ENCODE measurements at places on chromosomes 7 and 10.

GRCh38 chr10:78768041-78768835 lies 300.5 kb upstream of the ZMIZ1 start:
- no peak for DNase-seq

DNA sequence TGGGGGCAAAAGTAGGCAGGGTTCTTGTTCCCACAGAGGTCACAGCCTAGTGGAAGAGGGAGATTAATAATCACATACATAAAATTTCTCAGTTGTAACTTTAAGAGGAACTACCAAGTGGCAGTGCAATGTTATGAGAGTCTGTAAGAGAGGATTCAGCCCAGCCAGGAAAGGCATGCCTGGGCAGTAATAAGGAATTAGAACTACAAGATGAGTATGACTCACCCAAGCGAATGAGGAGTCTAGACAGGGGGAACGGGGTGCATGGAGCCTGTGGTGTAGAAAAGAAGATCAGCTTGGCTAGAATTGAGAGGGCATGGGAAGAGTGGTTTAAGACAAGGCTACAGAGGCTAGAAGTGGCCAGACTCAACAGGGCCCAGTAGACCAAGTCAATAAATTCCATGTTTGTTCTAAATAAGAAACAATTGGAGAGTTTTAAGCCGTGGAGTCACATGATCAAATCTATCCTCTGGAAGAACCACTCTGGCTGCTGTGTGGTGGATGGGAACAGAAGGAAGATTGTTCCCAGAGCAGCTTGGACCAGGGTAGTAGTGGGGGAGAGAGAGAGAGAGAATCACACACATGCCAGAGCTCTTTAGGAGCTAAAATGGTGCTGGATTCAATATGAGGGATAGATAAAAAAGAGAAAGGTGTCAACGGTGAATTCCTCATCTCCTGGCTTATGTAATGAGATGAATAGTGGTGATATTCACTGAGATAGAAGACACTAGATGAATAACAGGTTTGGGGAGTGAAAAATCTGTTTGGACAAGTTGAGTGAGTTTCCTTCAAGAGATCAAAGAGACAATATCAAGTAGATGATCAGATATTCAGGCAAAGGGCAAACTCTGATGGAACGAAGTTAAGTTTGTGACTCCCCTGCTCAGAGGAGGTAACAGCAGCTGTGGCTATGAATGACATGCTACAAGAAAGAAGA lies 265.1 kb downstream of the FGFR2 start:
- DNase-seq = no peak

DNA sequence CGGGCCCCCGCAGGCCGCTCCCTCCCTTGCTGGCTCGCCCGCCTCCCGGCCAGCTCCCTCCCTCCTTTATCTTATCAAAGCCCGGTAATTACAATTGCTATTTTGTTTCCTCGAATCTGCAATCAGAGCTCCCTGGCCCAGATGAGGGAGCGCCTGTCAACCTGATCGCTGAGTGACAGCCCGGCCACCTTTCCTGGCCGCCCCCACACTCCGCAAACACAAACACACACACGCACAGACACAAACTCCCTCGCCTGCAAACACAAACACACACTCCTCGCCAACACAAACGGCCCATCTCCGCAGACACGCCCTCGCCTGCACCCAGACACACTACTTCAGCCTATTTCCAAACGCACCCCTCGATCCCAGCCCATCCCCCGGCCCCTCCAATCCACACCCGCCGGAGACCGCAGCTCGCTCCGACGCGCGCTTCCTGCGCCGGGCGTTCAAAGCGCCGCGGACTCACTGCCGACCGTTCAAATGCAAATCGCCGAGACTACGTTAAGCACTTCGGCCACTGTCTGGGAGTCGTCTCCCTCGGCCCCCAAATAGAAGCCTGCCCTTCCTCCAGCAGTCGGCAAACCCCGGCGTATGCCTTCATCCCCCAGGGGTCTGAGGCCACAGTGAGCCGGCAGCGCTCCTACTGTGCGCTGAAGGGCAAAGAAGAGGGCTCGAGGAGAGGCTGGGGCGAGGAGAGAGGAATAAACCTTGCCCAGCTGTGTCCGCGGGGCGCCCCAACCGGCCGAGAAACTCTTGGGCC lies 3.0 kb upstream of the FGF8 start:
- no peak for DNase-seq

GRCh38 chr10:3874990-3875841 lies 90.2 kb upstream of the KLF6 start:
- DNase-seq = no peak

- no peak for DNase-seq
These were observed 214.4 kb downstream of the FAM107B start for GRCh38 chr10:14560274-14560673.

- no peak for DNase-seq
These were observed 10.3 kb upstream of the MYO1G start for GRCh38 chr7:44989132-44989531.

- DNase-seq = peak; percentile 66
These were observed 69.1 kb downstream of the SCRN1 start for GRCh38 chr7:29920491-29920890.

DNA sequence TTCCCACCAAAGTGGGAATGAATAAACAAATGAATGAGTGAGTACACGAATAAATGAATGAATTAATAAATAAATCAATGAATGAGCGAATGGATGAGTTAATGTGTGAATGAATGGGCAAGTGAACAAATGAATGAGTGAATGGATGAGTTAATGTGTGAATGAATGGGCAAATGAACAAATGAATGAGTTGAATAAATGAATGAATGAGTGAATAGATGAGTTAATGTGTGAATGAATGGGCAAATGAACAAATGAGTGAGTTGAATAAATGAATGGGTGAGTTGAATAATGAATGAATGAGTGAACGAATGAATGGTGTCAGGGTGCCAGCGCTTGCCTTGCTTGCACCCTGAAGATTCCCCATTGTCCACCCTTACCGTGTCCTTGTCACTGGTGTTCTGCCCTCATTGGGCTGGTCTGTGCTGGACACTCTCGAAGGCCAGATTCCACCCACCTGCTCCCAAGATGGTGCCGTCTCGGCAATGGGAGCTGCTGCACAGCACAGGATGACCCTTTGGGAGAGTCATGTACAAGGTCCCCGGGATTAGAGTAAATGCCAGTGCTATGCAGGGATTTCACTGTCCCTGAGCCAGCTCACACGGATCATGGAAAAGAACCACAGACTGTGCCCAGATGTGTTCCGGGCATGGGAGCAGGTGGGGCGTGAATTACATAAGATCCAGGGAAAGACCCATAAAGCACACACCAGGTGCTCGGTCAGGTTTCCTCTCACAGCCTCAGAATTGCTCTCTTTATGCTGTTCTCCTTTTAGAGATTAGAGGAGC lies 83.2 kb downstream of the CAMK1D start:
- DNase-seq = peak; percentile 26

GRCh38 chr7:42688056-42688371 lies 223.9 kb downstream of the C7orf25 start:
- DNase-seq = no peak

DNA sequence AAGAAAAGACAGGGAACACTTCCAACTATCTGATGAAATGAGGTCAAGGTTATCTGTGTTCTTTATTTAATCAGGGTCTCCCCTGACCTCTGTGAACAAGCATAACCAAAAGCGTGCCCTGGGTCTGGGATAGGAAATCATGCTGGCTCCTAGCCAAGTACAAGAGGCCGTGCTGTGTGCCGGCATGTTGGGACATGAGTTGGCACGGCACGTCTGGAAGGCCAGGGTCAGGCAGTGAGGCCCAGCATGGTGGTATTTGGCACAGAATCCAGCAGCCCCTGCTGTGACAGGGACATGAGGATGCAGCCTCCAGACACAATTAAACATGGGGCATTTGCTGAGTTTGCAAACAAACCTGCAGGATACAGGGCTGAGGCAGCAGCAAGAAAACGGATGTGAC lies 320.4 kb downstream of the PLXNA4 start:
- DNase-seq = no peak

GRCh38 chr10:30742471-30742870 lies 112.9 kb upstream of the LYZL2 start:
- DNase-seq = no peak

GRCh38 chr10:131431533-131431932 lies 120.0 kb upstream of the TCERG1L start:
- DNase-seq = no peak

GRCh38 chr7:4631380-4632179 lies 50.5 kb upstream of the FOXK1 start:
- DNase-seq = peak; percentile 82

- DNase-seq = no peak
These were observed 860 bp downstream of the ZEB1 start for GRCh38 chr10:31319602-31320549.

- no peak for DNase-seq
These were observed 24.9 kb upstream of the CACNA2D1 start for GRCh38 chr7:82468435-82468834.

- DNase-seq = peak; percentile 50
These were observed 30.5 kb upstream of the FBXW4 start for GRCh38 chr10:101725296-101726114.

- no peak for DNase-seq
These were observed 42.7 kb downstream of the PLAU start for GRCh38 chr10:73953665-73954064.

GRCh38 chr7:87111877-87112276 lies 40.4 kb upstream of the DMTF1 start:
- DNase-seq = no peak

- DNase-seq = no peak
These were observed 28.0 kb downstream of the LMTK2 start for GRCh38 chr7:98134420-98135228.

DNA sequence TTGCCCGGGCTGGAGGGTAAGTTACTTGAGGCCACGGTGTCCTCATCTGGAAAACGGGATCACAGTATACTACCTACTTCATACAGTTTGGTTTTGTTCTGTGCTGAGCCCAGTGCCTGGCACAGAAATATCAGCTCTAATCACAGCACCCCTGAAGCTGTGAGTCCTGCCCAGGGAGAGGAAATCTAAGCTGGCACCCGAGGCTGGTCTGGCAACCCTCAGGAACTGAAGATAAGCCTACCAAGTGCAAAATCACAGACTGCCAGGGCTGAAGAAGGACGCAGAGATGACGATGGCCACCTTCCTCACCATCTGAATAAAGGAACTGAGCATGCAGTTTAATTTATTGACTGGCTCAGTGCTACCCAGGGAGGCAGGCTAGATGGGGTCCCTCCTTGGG lies 7.7 kb upstream of the TMEM120A start:
- no peak for DNase-seq

DNA sequence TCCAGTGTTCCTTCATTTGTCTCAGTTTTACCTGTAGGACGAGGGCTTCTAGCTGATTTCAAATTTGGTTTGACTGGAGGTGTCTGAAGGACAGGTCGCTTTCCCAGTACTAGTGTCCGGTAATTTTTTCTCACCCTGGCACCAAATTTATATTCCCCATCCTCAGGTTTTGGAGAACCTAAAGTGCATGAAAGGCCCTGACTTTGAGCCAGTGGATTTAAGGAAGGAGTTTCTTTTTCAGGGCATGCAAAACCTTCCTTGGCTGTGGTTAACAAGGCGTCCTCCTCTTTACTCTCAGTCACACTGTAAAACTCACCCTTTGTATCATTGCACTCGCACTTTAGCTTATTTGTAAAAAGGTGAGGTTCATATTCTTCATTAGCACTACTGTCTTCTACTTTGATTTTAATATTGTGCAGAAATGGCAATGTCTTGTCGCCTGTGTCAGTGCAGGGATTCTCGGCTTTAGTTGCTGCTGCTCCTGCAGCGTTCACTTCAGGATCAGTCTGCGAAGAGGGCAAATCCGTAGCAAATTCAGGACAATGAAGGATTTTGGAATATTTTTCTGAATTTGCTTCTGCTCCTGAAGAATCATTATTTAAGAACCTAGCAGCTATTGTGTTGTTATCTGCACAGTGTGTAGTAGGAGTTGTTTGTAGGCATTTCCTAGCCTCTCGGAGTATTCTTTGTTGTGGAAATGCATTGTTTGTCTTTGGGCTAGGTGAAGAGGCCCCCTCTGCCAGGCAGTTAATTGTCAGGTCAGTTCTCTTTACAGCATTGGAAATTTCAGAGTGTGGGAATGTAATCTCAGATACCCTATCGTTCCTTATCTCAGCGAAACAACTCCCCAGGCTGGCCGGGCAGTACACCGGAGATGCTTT lies 9.9 kb downstream of the SKIDA1 start:
- DNase-seq = no peak

DNA sequence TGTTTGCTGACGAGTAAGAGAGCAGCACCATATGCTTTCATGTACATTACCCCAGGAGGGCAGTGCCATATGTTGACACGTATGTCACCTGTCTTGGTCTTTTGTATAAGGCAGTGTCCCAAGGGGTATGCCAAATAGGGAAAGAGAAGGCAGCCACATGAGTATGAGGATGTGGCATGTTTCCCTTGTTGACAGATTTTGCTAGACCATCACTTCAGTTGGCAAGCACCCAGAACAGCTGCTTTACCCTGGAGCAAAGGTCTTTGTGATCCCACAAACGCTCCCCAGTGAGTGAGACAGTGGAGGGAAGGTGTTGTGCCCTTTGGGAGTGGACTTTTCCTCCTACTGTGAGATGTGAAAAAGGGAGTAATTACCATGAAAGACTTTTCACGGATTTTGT lies 350.1 kb downstream of the ETV1 start:
- peak; percentile 96 for DNase-seq

DNA sequence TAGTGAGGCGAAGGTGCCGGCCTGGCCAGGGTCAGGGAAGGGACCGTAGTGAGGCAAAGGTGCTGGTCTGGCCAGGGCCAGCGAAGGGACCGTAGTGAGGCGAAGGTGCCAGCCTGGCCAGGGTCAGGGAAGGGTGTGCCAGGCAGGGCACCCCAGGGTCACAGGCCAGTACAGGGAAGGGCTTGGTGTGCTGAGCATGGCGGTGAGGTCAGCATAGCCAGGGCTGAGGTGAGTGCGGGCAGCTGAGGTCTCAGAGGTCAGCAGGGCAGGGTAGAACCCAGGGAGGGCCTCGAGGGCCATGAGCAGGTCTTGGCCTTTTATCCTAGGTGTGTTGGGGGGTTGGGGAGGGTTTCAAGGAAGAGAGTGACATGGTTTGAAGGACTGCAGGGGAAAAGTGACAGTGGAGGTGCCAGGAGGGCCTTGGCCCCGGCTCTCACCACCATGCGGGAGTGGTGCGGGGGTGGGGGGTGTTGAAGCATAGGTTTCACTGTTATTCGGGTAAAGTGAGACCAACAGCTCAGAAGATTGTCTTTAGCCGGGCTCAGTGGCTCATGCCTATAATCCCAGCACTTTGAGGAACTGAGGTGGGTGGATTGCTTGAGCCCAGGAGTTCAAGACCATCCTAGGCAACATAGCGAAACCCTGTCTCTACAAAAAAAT lies 93.3 kb downstream of the CHST15 start:
- no peak for DNase-seq

DNA sequence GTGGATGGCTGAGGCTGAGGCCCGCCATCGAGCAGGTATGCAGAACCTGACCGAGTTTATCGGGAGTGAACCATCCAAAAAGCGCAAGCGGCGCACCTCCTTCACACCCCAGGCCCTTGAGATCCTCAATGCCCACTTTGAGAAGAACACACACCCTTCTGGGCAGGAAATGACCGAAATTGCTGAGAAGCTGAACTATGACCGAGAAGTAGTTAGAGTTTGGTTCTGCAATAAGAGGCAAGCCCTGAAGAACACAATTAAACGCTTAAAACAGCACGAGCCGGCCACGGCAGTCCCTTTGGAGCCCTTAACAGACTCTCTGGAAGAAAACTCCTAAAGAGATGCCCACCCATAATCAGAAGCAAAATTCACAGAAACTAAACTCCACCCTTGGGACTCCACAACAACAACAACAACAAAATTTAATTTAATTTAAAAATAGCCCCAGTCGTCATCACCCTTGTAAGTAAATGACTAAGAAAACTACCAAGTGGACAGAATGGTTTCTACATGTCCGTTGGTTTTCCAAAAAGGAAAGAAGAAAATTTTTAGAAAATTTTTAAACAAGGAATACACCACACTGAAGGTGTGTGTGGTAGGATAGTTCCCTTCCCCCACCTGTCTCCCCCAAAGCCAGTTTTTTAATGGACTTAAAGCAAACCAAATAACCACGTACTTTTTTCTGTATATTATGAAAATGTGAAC lies 101.7 kb upstream of the YAE1 start:
- no peak for DNase-seq

Data from NCI-H2171 (cell line).